KBM-7 (cell line): ENCODE measurements at places on chromosomes 7 and 10.
A peak's percentile ranks its signal among the peaks of the same experiment; 100 is the strongest.

DNA sequence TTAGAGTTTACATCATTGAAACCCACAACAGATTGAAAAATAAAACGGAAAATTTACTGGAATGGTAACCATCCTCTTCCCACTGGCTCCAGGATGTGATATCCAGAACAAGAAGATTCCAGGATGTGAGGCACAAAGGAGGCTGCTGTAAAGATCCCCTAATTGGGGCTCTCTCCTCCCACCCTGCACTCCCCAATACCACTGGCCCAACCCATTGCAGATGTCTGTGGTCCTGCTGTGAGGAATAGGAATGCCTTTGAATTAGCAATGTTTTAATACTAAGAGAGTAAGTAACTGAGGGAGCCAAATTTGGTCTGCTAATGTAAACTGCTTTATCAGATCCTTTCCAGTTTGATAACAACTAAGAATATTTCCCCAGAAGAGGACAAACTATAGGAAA, 225.9 kb upstream of the INHBA start:
- no peak for DNase-seq

- DNase-seq = peak; percentile 91
These were observed 8.4 kb upstream of the LFNG start for GRCh38 chr7:2510909-2511768.

DNA sequence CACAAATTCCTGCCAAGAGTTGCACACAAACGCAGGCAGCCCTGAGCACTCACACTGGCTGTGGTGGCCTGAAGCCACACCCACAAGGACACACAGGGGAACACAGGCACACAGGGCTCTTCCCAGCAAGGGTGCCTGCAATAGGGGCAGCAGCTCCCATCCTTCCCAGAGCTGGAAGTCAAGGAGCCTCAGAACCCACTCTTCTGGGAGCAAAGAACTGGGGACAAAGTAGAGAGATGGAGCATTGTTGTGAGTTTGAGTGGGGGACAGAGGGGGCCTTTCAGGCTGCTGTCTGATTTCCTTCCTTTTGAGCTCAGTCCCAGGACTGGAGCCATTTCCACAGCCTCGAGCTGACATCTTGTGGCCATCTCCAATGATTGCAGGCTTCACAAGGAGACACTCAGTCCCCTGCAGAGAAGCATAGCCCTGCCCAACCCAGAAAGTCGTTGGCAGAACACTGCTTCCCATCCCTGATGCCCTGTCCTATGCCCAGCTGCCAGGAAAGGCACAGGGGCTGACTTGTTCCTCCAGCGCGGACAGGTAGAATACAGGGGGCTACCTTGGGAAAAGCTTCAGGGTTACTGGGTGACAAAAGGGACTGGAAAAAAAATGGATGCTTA, 34.4 kb upstream of the SLF2 start:
- DNase-seq = peak; percentile 80

DNA sequence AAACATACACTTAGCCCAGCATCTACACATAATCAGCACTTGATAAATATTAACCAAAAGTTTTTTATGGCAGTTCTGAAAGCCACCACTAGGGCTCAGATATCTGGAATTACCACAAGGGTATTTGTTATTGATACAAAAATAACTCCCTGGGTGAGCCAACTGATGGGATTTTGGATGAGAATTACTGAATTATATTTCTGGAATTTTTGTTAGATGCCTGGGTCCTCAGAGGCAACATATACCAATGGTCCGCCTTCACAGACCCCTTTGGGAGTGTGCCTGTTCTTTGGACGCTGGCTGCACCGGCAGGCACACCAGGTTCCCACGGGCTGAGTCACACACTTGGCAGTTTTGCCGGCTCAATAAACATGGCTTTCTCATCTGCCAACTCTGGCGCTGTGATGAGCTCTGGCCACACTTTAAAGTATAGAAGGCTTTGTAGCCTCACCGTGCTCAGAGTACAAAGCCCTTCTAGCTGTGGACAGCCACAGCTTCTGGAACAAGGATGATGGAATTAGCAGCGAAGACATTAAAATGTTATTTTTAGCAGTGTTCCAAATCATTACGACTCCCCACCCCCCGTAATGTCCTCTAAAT, 24.5 kb upstream of the EEPD1 start:
- DNase-seq = peak; percentile 24

GRCh38 chr7:17681965-17682364, 258.3 kb downstream of the SNX13 start:
- no peak for DNase-seq

DNA sequence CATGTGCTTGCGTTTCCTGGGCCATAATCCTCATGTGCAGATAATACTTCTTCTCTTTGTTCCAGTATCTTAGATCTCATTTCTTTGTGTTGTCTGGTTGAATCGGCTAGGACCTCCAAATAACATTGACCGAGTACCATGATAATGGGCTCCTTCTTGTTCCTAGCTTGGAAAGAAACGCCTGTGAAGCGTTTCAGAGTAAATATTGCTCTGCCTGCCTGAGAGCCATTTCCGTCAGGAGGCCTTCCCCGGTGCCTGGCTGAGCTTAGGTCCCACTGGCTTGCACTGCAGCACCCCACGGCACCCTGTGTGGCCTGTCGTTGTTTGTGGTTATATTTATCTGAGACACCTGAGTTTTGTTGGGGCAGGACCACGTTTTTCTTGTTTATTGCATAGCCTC, 17.7 kb downstream of the FOXK1 start:
- no peak for DNase-seq
